Calu3 (cell line): ENCODE measurements at places on chromosomes 2 and 18.

DNA sequence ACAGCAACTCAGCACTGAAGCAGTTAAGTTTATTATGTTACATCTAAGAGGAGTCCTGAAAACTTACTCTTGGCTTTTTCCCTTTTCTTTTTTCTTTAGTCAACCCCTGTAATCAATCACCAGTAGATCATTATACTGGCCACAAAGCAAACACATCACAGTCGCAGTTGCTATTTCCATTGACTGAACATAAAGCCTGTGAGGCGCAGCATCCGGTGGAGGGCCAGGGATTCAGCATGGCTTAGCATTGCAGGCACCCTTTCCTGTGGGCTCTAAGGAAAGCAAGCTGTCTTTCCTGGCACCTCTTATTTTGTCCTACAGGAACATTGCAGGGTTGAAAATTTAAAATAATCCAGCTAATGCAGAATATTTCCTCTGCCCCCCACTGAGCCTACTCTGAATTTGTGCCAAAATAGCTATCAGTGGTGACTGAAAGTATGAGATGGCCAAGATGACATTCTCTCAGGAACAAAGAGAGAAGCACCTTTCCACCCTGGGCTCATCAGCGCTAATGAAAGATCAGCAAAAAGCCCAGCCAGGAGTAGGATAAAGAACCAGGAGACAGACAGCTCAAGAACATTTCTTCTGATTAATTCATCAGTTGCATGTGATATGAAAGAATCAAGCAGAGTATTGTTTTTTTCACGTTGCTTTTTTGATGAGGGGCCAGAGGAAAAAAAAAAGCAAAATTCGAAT, 85.3 kb upstream of the SULT1C3 start:
- peak; percentile 3 for DNase-seq
- H3K27me3 ChIP-seq = peaks cover 22% of the 10 kb centered on the region
- H3K36me3 ChIP-seq = no peaks in the 10 kb centered on the region
- no peak overlapping the region for H3K4me3 ChIP-seq

GRCh38 chr2:171334171-171334570, 99.6 kb downstream of the METTL8 start:
- H3K27me3 ChIP-seq = no peaks in the 10 kb centered on the region
- H3K4me3 ChIP-seq = no peak overlapping the region
- no peaks in the 10 kb centered on the region for H3K4me1 ChIP-seq
- DNase-seq = no peak
- H3K27ac ChIP-seq = no peak overlapping the region
- no peaks in the 10 kb centered on the region for H3K36me3 ChIP-seq

DNA sequence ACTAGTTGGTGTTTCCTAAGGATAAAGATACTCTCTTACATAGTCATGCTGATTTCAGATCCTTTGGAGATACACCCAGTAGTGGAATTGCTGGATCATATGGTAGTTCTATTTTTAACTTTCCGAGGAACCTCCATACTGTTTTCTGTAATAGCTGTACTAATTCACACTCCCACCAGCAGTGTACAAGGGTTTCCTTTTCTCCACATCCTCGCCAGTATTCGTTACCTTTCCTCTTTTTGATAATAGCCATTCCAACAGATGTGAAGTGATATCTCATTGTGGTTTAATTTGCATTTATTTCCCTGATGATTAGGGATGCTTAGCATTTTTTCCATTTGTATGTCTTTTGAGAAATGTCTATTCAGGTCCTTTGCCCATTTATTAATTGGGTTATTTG, 34.0 kb downstream of the ACTR2 start:
- DNase-seq = no peak
- H3K27me3 ChIP-seq = no peaks in the 10 kb centered on the region
- no peaks in the 10 kb centered on the region for H3K4me1 ChIP-seq
- peaks cover 35% of the 10 kb centered on the region for H3K36me3 ChIP-seq

- H3K27me3 ChIP-seq = peaks cover 42% of the 10 kb centered on the region
- no peaks in the 10 kb centered on the region for H3K36me3 ChIP-seq
- DNase-seq = no peak
- no peak overlapping the region for H3K4me3 ChIP-seq
- no peaks in the 10 kb centered on the region for H3K4me1 ChIP-seq
Observed at GRCh38 chr2:128446874-128447537, 128.3 kb upstream of the HS6ST1 start.

GRCh38 chr2:178417916-178418315, 33.1 kb downstream of the PRKRA start:
- H3K36me3 ChIP-seq = peaks cover 9% of the 10 kb centered on the region
- no peaks in the 10 kb centered on the region for H3K4me1 ChIP-seq
- H3K27ac ChIP-seq = no peak overlapping the region
- no peaks in the 10 kb centered on the region for H3K27me3 ChIP-seq

DNA sequence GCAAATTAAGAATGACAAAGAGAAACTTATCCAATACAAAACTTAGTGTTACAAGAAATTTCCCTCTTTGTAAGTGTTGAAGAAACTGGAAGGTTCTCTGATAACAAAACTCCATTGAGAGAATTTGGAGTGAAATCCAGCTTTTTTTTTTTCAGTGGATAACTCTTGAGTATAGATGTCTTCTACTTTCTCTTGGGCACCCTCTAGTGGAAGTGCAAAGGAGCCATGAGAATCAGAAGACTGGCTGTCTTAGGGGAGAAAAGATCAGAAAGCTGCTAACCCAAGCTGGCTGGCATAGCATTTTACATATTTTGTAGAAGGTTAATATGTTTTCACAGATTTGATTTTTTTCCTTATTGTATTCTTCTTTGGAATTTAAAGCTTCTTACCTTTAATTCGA, 138.8 kb upstream of the SATB2 start:
- H3K36me3 ChIP-seq = no peaks in the 10 kb centered on the region
- H3K4me3 ChIP-seq = no peak overlapping the region
- H3K4me1 ChIP-seq = no peaks in the 10 kb centered on the region
- DNase-seq = peak; percentile 42
- no peak overlapping the region for H3K27ac ChIP-seq
- H3K27me3 ChIP-seq = peaks cover 24% of the 10 kb centered on the region
